ENCODE measurements at places on chromosomes 6 and 20.

DNA sequence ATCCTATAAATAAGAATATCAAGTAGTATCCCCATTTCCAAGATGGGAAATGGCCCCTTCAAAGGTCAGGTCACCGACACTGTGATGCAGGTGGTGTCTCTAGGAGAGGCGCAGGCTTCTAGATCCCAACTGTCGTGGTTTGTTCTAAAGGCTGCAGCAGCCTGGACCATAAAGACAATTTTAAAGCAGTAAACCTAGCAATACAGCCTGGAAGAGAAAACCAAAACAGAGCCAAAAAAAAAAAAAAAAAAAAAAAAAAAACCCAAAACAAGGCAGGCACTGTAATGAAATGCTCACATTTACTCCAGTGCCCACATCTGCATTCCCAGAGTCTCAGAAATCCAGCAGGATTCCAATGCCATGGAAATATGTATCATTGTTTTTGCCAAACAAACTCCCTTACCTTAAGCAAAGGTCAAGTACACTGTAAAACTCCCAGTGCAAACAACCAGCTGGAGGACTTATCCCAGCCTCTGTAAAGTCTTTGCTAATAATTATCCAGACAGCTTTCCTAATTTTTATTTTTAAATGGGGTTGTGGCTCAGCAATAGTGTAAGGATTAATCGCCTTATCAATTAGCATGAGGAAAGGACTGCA lies 98.2 kb downstream of the PSMG4 start:
- no peak overlapping the region for H3K4me3 ChIP-seq
- no peaks in the 10 kb centered on the region for H3K36me3 ChIP-seq
- no peak for DNase-seq
- peak overlapping the region; percentile 89 for H3K27ac ChIP-seq

GRCh38 chr6:2132416-2132815 lies 113.0 kb downstream of the GMDS start:
- no peaks in the 10 kb centered on the region for H3K36me3 ChIP-seq
- no peak for DNase-seq
- H3K27me3 ChIP-seq, result no peaks in the 10 kb centered on the region
- H3K4me3 ChIP-seq, result no peak overlapping the region

- no peaks in the 10 kb centered on the region for H3K27me3 ChIP-seq
- peak; percentile 86 for DNase-seq
- H3K4me1 ChIP-seq, result peaks cover 15% of the 10 kb centered on the region
- peak overlapping the region; percentile 89 for H3K27ac ChIP-seq
- H3K4me3 ChIP-seq, result peak overlapping the region; percentile 61
These were observed 557 bp upstream of the DYNLRB1 start for GRCh38 chr20:34515484-34516246.

GRCh38 chr6:37406726-37407341 lies 26.2 kb upstream of the CMTR1 start:
- H3K36me3 ChIP-seq, result no peaks in the 10 kb centered on the region
- no peak overlapping the region for H3K4me3 ChIP-seq
- H3K27me3 ChIP-seq, result no peaks in the 10 kb centered on the region
- no peak overlapping the region for H3K27ac ChIP-seq
- no peak for DNase-seq

- no peaks in the 10 kb centered on the region for H3K36me3 ChIP-seq
- no peaks in the 10 kb centered on the region for H3K27me3 ChIP-seq
- no peak overlapping the region for H3K4me3 ChIP-seq
- no peak overlapping the region for H3K27ac ChIP-seq
- no peak for DNase-seq
These were observed 63.7 kb downstream of the PRR18 start for GRCh38 chr6:166244353-166245045.

GRCh38 chr6:20919677-20920385 lies 385.6 kb downstream of the CDKAL1 start:
- no peaks in the 10 kb centered on the region for H3K36me3 ChIP-seq
- no peak for DNase-seq
- no peak overlapping the region for H3K27ac ChIP-seq
- H3K4me1 ChIP-seq, result no peaks in the 10 kb centered on the region
- no peak overlapping the region for H3K4me3 ChIP-seq

GRCh38 chr6:45351667-45352066 lies 23.5 kb downstream of the RUNX2 start:
- no peaks in the 10 kb centered on the region for H3K4me1 ChIP-seq
- H3K27me3 ChIP-seq, result no peaks in the 10 kb centered on the region
- no peak overlapping the region for H3K4me3 ChIP-seq
- no peak overlapping the region for H3K27ac ChIP-seq

- H3K4me1 ChIP-seq, result peaks cover 36% of the 10 kb centered on the region
- no peak overlapping the region for H3K4me3 ChIP-seq
- no peak overlapping the region for H3K27ac ChIP-seq
These were observed 4.5 kb upstream of the INSM1 start for GRCh38 chr20:20363434-20363798.

GRCh38 chr20:38514185-38514584 lies 41.5 kb downstream of the RALGAPB start:
- H3K4me3 ChIP-seq, result no peak overlapping the region
- no peaks in the 10 kb centered on the region for H3K27me3 ChIP-seq
- H3K36me3 ChIP-seq, result peaks cover 30% of the 10 kb centered on the region
- H3K27ac ChIP-seq, result no peak overlapping the region
- DNase-seq, result no peak
- H3K4me1 ChIP-seq, result no peaks in the 10 kb centered on the region

- H3K4me3 ChIP-seq, result no peak overlapping the region
- no peaks in the 10 kb centered on the region for H3K4me1 ChIP-seq
- H3K36me3 ChIP-seq, result no peaks in the 10 kb centered on the region
- H3K27ac ChIP-seq, result no peak overlapping the region
These were observed 56.7 kb upstream of the TNFRSF21 start for GRCh38 chr6:47366335-47366890.

DNA sequence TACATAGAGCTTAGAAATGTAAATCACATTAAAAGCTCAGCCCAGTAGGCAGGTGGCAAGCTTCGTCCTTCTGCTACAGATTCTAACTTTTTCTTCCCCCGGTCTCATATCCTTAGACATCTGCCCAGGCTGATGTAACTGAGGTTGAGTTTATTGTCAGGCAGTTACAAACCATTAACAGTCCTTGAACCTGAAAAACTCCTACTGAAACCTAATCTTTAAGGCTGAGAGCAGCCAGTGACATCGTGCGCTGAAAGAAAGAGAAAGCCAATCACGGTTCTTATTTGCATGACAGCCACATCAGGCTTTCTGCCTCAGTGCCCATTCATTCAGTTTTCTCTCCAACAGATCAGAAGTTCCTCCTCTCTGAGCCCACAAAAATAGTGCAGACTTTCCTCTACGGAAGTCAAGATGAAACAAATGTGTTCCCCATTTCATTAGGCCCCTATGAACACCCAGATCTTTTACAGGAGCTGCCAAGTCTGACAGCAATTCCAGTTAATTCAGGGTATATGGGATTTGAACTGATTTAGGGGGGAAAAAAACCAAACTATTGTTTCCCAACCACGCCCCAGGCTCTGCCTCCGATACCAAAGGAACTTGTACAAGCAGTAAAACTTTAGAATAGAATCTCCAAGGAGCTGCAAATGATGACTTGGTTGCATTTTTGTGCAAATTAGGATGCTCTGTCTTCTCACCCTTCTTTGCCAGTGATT lies at the start of gene NHSL1:
NHSL1 (minus strand) TSS at position 192 of the 716 bp plus-strand sequence. CDS start 204 bp downstream, outside the sequence.
- no peaks in the 10 kb centered on the region for H3K36me3 ChIP-seq
- H3K4me3 ChIP-seq, result no peak within 1 kb of the TSS
- DNase-seq, result no peak
- peaks cover 8% of the 10 kb centered on the region for H3K4me1 ChIP-seq
- H3K27ac ChIP-seq, result no peak within 1 kb of the TSS

DNA sequence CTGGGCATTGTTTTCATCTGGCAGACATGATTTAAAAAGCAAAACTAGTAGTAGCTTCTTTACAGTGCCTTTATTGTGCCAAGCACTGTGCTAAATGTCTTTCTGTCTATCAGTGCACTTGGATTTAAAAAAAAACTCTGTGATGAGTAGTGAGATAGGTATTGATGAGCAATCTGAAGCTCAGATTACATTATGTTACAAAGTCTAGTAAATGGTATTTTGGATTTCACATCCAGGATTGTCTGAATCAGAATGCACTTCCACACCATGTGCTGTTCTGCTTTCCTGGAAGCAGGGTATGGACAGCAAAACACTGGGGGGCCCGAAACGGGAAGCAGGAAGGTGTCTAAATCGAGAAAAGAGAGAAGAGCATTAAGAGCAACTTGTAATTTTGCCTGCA lies 103.4 kb upstream of the CCN2 start:
- H3K4me1 ChIP-seq, result no peaks in the 10 kb centered on the region
- H3K36me3 ChIP-seq, result no peaks in the 10 kb centered on the region
- no peak for DNase-seq
- no peak overlapping the region for H3K4me3 ChIP-seq
- H3K27ac ChIP-seq, result no peak overlapping the region

DNA sequence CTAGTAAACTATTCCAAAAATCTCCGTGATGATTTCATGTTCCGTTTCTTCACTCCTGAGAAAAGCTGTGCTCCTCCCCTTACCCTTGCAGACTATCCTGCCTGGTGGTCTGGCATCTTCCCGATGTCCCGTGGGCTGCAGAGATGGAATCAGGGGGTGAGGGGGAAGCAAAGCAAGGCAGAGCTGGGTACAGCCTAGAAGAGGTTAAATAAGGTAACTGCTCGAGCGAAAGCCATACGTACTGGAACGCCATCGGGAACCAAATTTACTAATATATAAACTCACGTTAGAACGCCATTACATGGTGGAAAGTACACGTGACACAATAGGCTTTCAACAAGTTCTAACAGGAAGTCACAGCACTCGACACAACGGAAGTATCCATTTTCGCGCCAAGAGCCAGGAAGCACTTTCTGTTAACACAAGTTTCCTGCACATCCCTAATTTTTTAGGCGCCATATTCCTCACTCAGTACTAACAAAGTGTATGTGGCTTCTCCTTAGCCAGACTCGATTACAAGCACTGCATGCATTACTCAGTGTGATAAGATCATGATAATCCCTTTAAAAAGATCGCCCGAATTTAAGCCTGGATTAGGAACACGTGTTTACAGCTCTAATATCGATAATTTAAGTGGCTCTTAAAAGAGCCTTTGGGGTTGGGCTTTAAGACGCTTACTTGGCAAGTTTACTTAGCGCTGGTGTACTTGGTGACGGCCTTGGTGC lies 101.6 kb upstream of the PRSS16 start:
- H3K27ac ChIP-seq, result peak overlapping the region; percentile 95
